Stimulated activated CD4-positive, alpha-beta T cell treated with anti-CD3 and anti-CD28 coated beads, Interleukin-15, amount 100 ng/mL, for 24 hours (primary cell): ENCODE measurements at places on chromosomes 5 and 9.

GRCh38 chr9:81999806-82000205 is 11.2 kb downstream of the SPATA31D1 start:
- DNase-seq = no peak

- DNase-seq = no peak
Measured at GRCh38 chr9:138049779-138050471, 172.3 kb downstream of the CACNA1B start.

DNA sequence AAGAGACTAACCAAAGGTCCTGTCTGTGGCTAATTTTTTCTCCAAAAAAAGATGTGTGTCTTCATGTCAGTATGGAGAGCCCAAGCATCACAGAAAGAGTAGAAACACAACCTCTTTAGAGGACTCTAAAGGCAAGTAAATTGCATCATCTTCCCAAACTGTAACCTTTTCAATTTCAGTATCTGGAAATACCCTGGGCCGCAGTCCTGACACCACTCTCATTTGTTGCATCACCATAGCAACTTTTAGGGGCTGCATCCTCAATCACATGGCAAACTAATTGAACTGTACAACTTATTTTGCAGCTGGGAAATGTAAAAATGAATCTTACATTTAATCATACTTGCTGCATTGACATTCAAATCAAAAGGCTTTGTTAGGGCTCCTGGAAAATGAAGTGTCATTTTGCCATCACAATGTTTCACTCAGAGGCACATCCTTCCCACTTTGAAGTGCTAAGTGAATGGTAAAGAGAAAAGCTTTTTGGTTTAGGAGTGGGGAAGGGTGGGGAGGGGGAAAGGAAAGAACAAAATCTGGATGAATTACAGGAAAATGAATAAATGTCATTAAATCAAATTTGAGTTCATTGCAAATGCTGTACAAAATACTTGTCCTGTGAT is 60.6 kb upstream of the GRIA1 start:
- no peak for DNase-seq

GRCh38 chr5:124878583-124879342 is 132.3 kb upstream of the ZNF608 start:
- DNase-seq = no peak

- DNase-seq = no peak
Measured at GRCh38 chr9:93345643-93346230, 105.7 kb upstream of the FAM120A start.

DNA sequence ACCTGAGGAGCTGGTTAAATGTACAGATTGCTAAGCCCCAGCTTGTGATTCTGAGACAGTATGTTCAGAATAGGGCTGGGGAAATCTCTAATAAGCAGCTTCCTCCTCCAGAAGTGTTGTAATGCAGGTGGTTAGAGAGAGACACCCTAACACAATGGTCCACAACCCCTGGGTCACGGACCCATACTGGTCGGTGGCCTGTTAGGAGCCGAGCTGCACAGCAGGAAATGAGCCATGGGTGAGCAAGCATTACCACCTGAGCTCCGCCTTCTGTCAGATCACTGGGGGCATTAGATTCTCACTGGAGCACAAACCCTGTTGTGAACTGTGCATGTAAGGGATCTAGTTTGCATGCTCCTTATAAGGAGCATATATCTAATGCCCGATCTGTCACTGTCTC is 61.8 kb downstream of the SLC36A1 start:
- DNase-seq = no peak

DNA sequence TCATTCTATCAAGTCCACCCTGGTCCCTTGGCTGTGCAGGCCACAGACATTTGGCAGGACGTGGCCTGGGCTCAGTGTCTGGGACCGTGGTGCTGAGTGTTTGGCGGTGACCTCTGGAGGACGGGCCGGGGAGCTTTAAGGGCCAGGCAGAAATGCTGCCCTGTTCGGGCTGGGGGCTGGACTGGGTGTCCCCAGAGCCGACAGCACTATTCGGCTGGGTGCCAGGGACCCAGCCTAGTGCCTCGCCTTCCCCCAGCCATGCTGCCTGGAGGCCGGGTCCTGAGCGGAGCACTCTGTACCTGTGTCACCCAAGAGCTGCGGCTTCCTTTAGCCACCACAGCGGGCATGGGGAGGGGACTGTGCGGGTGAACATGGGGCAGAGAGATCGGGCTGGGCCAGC is 40.4 kb downstream of the COL5A1 start:
- no peak for DNase-seq

- DNase-seq = no peak
Measured at GRCh38 chr9:124733964-124734740, 37.0 kb downstream of the NR6A1 start.
